ENCODE measurements at places on chromosomes 3 and 15.

DNA sequence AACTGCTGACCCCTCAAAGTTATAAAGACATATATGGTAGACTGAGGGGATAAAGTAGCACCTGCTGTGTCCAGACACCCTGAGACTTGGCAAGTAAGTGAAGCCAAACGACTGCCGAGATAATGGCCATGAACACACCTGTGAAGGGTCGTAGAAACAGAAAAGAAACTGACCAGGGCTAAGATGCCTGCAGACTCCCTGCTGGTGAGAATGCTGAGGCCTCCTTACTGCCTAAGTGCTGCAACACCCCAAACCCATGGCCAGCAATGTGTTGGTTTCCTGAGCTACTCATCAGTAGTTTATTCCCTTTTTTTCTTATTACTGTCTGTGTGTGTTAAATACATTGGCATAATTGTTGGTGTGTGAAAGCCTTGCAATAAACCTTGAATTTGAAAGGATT is 233.8 kb downstream of the ZNF385D start:
- no peak for DNase-seq

DNA sequence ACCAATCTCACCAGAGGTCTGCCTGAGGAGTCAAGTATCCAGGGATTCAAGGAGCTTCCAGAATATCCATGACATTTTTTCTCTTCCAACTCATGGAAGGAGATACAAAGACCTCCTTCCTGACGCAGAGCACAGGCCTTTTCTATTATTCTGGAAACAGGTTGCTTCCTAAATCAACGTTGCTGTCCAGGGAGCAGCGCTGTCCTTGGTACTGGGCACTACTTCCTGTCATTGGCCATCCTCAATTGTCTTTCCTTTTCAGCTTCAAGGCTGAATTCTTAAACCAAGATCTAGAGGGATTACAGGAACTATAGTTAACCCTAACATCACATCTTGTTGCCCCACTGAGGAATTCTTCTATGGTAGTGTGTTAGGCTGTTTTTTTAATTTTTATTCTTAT is 50.4 kb upstream of the TBC1D21 start:
- no peak for DNase-seq

- DNase-seq, result no peak
Measured at GRCh38 chr15:38323895-38324294, 71.3 kb downstream of the SPRED1 start.

DNA sequence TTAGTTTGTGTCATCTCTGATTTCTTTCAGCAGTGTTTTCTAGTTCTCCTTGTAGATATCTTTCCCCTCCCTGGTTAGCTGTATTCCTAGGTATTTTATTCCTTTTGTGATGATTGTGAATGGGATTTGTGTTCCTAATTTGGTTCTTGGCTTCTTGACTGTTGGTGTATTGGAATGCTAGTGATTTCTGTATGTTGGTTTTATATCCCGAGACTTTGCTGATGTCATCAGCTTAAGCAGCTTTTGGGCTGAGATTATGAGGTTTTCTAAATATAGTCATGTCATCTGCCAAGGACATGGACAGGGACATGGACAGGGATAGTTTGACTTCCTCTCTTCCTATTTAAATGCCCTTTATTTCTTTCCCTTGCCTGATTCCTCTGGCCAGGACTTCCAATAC is 35.8 kb downstream of the MYO9A start:
- no peak for DNase-seq

DNA sequence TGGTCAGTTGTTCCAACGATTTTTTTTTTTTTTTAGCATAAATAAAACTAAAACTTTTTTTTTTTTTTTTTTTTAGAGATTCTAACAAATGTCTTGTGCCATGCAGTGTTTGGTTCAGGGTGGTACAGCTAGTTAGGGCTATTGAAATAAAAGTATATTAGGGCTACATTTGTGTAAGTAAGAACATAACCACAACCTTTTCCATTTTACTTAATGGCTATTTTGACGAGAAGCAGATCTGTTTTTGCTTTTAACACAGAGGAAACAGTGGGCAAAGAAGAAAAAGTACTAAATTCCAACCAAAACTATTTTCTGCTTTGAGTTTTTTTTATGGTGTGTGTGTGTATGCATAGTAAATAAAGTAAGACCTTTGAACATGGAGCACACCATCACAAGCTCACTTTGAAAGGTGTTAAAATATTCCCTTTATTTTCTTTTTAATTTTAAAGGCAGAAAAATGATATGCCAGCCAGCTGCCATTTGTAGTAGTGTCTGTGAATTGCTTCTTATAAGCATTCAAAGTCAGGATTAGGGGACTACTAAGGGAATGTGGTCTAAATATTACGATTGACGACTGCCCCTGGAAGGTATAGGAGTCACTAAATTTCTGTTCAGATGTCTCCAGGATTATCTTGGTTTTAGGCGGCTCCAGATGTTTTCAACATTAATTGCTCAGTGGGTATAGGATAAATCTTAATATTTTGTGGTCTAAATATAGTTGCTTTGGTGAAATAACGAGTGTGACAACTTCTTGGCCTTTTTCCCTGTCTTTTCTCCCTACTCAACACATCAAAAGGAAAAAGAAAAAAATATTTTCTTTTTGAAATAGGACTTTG is 3.1 kb downstream of the RARB start:
- no peak for DNase-seq

DNA sequence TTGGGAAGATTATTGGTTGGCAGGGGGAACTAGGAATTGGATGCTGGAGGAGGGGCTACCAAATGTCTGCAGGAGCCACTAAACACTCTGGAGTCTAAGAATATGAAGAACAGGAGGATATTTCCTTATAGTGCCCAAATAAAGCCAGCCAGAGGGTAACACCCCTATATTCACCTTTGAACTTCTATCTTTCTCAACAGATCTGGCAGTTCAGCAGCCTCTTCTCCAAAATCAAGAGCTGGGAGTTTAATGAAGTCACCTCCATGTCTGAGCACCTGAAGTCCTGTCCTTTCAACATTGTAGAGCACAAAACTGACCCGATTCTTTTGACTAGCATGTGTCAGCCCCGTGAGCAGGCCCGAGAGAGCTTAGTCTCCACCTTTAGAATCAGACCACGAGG is 33.3 kb downstream of the FBXO40 start:
- no peak for DNase-seq
